Naive thymus-derived CD4-positive, alpha-beta T cell (primary cell): ENCODE measurements at places on chromosomes 7 and 10. TPM values are rescaled to one million over a fixed set of nuclear protein-coding genes. Genes with fewer than 3 reads are reported as not detected.

- no peak overlapping the region for H3K27ac ChIP-seq
- no peaks in the 10 kb centered on the region for H3K27me3 ChIP-seq
- H3K36me3 ChIP-seq = no peaks in the 10 kb centered on the region
- DNase-seq = no peak
- H3K4me3 ChIP-seq = no peak overlapping the region
Measured at GRCh38 chr10:116606061-116606483, 14.7 kb upstream of the PNLIPRP2 start.

DNA sequence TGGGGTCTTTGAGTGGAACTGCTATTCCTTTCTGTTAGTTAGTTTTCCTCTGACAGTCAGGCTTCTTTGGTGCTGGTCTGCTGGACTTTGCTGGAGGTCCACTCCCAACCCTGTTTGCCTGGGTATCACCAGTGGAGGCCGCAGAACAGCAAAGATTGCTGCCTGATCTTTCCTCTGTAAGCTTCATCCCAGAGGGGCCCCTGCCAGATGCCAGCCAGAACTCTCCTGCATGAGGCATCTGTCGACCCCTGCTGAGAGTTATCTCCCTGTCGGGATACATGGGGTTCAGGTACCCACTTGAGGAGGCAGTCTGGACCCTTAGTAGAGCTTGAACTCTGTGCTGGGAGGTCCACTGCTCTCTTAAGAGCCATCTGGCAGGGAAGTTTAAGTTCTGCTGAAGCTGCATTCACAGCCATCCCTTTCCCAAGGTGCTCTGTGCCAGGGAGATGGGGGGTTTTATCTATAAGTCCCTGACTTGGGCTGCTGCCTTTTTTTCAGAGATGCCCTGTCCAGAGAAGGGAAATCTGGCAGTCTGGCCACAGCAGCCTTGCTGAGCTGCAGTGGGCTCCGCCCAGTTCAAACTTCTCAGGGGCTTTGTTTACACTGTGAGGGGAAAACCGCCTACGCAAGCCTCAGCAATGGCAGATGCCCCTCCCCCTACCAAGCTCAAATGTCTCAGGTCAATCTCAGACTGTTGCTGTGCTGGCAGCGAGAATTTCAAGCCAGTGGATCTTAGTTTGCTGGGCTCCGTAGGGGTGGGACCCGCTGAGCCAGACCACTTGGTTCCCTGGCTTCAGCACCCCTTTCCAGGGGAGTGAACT lies 89.7 kb upstream of the CDK6 start:
- DNase-seq = no peak
- no peak overlapping the region for H3K4me3 ChIP-seq
- no peaks in the 10 kb centered on the region for H3K27me3 ChIP-seq
- no peak overlapping the region for H3K27ac ChIP-seq
- H3K4me1 ChIP-seq = no peaks in the 10 kb centered on the region

The HOXA13 gene
- total RNA-seq = not detected

DNA sequence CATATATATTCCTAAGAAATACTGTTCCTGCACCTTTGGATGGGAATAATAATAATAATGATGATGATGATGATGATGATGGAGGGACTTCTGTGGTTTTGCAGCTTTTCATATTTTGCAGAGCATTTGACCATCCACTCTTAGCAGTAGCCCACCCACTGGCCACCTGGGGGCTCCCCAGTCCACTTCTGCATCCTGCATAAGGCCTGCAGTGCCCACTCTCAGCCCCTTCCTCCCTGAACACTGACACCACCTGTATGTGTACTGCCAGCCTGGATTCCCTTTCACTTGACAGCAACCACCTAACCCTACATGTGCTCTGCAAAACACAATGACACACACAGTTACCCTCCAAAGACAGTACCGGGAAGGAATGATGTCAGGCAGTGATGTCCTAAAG lies 131.4 kb downstream of the ADAM12 start:
- DNase-seq = no peak
- H3K36me3 ChIP-seq = no peaks in the 10 kb centered on the region
- no peak overlapping the region for H3K27ac ChIP-seq
- H3K4me3 ChIP-seq = no peak overlapping the region

The NRF1 gene
- total RNA-seq = 49.3 TPM

The LAMB1 gene
- not detected in 2 replicates for total RNA-seq

DNA sequence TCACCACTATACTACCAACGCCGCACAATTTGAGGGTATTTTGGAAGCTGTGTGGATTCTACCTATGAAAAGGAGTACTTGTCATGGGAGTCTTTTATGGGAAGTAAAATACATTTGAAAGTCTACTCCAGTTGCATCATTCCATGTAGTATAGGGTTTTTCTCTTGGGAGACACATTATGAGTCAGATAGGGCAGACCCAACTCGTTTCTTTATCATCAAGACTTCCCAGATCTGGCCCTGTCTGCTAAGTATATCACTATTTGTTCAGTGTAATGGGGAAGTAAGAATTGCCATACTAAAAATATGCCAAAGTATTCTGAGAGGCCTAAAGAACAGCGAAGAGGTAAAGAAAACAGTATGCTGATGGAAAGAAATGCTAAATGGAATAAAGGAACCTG lies 144.2 kb downstream of the SPAG6 start:
- H3K27ac ChIP-seq = no peak overlapping the region
- peaks cover 16% of the 10 kb centered on the region for H3K4me1 ChIP-seq
- no peak overlapping the region for H3K4me3 ChIP-seq
- H3K27me3 ChIP-seq = no peaks in the 10 kb centered on the region

GRCh38 chr7:87152897-87153641 lies 816 bp downstream of the DMTF1 start:
- no peak for DNase-seq
- H3K4me1 ChIP-seq = peaks cover 27% of the 10 kb centered on the region
- no peaks in the 10 kb centered on the region for H3K36me3 ChIP-seq
- H3K27me3 ChIP-seq = no peaks in the 10 kb centered on the region

DNA sequence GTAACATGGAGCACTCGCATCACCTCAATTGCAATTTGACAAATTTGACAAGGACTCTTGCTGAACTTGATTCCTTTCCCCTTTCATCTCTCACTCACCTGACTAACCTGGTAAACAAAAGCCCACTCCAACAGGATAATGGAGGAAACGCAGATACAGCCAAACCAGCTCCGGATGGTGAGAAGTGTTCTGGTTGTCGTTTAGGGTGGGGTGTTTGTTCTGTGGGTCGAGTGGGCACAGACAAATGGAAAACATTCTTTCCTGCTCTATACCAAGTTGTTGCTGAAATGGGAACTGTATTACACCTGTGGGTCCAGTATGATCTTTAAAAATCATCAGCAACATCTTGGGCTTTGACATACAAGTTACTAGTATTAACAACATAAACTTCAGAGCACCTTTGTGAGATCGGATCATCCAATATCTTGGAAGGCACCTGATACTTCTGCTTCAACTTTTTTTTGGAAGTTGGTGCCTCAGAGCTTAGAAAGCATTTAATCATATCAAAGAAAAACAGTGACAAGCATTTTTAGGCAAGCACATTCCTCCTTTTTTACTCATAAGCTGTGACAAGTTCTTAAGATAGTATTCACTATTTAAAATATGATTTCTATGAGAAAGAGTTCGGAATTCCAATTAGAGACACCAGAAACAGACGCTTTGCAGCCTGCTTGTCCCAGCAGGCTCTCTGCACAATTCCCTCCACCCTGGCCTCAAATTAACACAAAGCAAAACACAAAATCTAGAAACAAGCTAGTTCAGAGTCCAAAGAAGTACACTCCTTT lies 58.1 kb downstream of the CCDC186 start:
- no peak overlapping the region for H3K4me3 ChIP-seq
- no peaks in the 10 kb centered on the region for H3K27me3 ChIP-seq
- no peaks in the 10 kb centered on the region for H3K36me3 ChIP-seq
- no peak for DNase-seq
